ENCODE measurements at places on chromosomes 2 and 18.

DNA sequence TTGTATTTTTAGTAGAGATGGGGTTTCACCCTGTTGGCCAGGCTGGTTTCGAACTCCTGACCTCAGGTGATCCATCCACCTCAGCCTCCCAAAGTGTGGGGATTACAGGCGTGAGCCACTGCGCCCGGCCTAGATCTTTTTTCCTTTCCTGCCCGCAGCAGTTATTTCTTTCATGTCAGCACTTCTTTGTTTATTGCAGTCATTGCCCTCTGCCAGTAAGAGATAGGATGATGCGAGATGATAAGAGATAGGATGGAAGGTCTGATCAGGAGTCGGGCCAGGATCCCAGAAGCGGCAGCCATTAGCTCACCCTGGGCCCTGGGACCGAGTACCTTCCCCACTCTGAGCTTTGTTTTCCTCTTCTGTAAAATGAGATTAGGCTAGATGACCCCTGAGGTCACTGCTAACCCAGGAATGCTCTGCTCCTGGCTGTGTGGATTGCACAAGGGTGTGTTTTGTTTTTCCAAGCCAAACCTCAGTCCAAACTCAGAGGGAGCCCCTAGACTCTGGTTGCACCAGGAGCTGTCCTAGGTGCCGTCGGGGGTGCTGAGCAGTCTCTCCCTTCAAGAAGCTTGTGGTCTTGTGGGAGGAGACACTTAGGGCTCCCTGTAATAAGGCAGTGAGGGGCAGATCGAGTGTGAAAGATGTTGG lies 63.3 kb downstream of the LPIN1 start:
- DNase-seq: no peak

GRCh38 chr18:44067186-44067585 lies 613.5 kb upstream of the SETBP1 start:
- DNase-seq: no peak

DNA sequence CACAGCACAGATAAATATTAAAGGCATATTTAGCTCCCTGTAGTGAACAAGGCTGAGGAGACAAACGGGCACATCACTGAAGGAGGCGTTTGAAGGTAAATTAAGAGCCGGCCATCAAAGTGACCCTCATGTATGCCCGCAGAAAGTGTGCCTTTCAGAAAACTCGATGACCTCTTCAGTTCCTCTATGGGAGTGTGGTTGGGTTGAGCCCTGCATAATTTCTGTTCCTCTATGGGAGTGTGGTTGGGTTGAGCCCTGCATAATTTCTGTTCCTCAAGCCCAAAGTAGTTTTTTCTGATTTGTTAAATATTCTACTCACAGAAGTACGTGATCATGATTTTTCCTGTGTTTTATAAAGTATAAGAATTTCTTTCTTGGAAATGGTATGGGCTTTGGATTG lies 568.5 kb downstream of the TSN start:
- DNase-seq: no peak

DNA sequence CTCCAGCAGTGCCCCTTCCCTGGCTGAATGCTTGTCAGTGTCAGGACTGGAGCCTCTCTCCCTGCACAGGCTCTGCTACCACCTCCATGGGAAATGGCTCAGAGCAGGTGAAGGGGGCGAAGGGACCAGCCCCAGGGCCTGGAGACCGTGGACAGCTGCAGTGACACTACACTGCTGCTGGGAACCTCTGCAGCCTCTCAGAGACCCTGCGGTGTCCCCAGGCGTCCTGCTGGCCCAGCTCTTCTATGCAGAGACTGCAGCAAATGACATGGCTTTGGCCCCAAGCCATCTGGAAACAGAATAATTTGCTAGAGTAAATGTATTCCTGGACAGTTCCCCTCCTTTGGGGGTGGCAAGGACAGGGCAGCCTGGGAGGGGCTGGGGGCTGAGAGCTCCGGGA lies 53.2 kb downstream of the CIB4 start:
- no peak for DNase-seq

- no peak for DNase-seq
Observed at GRCh38 chr2:137748533-137748932, 215.7 kb upstream of the HNMT start.

GRCh38 chr2:73246850-73247249 lies 12.7 kb downstream of the CCT7 start:
- no peak for DNase-seq

GRCh38 chr2:150693556-150693955 lies 206.1 kb upstream of the RND3 start:
- no peak for DNase-seq

DNA sequence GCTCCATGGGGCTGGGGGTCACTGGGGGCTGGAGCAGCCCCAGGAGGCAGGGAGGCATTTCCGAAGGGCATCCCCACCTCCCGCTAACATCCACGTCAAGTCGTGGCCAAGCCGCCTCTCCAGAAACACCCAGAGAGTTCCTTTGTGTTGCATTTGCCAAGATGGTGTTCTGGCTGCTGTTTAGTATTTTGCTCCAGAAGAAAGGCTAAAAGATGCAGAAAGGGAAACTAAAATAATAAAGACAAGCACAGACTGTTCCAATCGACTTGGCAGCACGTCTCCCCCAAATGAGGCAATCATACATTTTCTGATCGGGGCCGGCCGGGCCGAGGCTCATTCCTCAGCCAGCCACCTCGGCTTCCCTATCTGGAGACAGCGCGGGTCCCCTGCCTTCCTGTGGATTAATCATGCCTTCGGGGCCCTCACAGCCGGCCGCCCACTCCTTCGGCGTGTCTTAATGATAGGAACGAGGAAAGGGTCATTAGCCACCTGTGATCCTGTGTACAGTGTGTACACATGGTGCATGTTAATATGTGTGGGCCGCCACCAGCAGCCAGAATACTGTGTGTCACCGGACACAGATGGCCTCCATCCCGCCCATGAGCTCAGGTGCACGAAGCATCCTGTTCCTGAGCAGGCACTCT lies 169.2 kb downstream of the KLHL29 start:
- no peak for DNase-seq

- DNase-seq: no peak
Observed at GRCh38 chr2:17538022-17538843, 2.3 kb upstream of the VSNL1 start.

- no peak for DNase-seq
Observed at GRCh38 chr18:6031002-6031401, 135.7 kb upstream of the TMEM200C start.

GRCh38 chr2:206802654-206803514 lies 37.5 kb downstream of the FASTKD2 start:
- DNase-seq: no peak
